ENCODE measurements at places on chromosomes 2 and 18.

DNA sequence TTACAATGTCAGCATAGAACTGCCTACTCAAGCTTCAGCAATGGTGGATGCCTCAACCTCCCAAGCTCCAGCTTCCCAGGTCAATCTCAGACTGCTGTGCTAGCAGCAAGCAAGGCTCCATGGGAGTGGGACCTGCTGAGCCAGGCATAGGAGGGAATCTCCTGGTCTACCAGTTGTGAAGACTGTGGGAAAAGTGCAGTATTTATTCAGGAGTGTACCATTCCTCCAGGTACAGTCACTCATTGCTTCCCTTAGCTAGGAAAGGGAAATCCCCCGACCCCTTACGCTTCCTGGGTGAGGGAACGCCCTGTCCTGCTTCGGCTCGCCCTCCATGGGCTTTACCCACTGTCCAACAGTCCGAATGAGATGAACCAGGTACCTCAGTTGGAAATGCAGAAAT lies 130.3 kb downstream of the ADCYAP1 start:
- no peak for DNase-seq

DNA sequence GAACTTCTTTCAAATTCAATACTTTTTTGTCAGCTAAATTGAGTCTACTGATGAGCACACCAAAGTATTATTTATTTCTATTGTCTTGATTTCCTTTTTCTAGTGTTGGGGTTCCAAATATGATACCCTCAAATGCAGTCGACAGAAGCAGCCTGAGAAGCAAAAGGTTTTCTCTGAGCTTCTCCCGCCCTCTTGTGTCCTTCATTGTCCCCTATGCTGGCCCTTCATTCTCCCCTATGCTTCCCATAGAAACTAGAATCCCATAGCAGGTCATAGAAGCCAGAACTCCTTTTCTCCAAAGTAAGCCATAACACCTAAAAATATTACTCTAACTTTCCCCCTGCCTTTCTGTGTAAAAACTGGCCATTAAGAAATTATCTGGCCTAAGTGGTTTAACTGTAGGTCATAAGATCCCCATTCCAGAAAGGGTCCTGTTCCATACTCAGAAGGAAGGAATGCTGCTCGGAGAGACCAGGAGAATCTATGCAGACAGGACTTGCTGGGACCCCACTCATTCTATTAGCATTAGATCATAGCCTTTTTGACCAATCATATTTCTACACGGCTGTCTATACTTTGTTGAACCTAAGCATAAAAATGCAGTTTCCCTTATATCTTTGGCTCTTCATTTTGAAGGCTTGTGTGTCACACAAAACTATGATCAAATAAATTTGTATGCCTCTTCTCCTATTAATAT lies 764.6 kb upstream of the PKDCC start:
- DNase-seq: no peak

- no peak for DNase-seq
These were observed 66.5 kb downstream of the SFXN5 start for GRCh38 chr2:73004889-73005596.

- no peak for DNase-seq
These were observed 872 bp downstream of the RDH14 start for GRCh38 chr2:18559531-18560030.

DNA sequence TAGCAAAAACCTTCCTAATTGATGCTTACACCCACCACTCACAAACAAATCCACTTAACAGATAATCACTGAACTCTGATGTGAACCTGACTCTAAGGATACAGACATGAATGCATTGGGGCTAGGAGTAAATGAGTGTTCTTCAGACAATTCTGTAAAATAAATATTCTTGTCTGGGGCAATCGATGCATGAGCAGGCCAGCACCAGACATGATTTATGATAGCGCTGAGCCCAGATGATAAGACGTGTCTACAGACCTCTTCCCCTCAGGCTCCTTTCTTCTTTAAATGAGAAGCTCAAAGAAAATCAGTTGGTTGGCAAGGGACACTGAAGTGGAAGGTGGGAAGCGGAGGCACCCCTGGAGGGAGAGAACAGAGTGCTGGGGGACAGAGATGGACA lies 27.3 kb upstream of the BIN1 start:
- DNase-seq: no peak

DNA sequence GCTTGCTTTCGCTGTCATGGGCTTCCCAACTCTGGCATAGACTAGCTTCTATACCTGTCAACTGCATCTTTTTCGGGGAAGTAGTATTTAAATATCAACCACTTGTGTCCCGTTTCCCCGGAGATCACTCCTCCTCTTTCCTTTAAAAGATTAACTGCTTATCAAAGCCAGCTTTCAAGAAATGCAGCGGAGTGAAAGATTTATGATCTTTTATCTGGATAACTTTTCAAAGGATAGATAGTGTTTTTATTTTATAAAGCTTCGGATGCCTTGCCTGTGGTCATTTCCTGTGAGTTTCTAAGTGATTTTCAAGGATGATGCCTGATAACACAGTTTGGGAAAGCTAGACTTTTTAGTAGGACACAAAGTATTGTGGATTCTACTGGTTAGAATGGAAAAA lies 2.9 kb upstream of the IGFBP5 start:
- no peak for DNase-seq

DNA sequence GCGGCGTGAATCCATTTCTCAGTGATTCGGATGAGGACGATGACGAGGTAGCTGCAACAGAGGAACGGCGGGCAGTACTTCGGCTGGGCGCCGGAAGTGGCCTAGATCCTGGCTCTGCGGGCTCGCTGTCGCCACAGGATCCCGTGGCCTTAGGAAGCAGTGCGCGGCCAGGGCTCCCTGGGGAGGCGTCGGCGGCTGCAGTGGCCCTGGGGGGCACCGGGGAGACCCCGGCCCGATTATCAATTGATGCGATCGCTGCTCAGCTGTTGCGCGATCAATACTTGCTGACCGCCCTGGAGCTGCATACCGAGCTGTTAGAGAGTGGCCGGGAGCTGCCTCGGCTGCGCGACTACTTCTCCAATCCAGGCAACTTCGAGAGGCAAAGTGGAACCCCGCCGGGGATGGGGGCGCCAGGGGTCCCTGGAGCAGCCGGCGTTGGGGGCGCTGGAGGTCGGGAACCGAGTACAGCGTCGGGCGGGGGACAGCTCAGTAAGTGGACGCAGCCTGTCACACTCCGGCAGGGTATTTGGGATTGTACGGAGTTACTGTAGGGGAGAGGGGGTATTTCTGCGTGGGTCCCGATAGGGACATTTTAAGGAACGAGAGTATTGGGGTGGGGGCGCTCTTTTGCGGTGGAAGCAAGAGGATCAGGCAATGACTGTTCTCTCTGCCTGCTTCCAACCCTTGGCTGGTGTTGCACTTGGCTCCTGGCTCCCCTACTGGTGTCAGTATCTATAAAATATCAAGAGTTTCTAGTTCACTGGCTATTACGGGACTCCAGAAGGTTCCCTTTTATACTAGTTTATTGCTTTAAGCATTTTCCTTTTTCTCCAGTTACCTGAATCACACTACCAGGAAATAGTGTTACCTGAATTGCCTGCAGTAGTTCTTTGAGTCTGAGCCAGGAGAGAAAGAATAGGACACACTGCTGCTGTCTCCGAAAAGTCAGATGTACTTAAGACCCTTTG lies 772 bp downstream of the RELCH start:
- DNase-seq: no peak

DNA sequence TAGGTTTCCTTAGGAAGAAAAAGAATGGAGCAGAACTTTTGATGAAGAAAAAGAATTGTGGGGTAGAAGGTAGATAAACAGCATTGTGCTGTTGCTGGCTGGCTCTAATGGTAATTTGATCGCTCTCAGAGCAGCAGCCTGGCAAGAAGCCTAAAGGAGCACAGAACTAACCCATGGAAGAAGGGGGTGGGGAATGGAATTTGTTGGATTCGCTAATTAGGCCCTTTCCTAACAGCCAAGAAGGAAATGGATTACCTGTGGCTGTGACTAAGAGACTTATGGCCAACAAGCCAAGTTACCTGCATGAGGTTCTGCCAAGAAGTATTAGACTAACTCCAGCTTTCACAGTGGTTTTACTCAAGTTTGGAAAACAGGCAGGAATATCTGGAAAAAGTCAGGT lies 210.6 kb downstream of the IKZF2 start:
- DNase-seq: no peak

DNA sequence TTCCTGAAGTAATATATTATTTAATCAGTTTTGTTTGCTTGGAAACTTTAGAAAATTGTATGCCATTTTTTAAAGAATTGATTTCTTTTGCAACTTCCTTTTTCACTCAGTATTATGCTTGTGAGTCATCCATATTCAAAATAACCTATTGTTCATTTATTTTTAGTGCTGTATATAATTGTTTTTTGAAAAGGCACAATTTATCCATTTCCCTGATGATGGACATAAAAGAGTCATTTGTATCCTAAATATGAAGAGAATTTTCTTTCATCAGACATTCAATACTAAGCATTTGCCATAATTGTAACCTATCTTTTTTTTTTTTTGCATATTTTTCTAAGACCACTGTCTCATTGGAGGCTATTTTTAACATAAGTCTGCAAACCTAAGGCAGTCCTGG lies 134.1 kb upstream of the SERPINE2 start:
- DNase-seq: no peak

- no peak for DNase-seq
These were observed 585 bp upstream of the ANAPC1 start for GRCh38 chr2:111884592-111884964.

GRCh38 chr2:164014068-164014731 lies 278.4 kb upstream of the FIGN start:
- DNase-seq: no peak

GRCh38 chr18:75204732-75205513 lies 4.0 kb downstream of the PTGR3 start:
- no peak for DNase-seq

GRCh38 chr18:37473195-37473840 lies 92.3 kb downstream of the CELF4 start:
- DNase-seq: no peak

DNA sequence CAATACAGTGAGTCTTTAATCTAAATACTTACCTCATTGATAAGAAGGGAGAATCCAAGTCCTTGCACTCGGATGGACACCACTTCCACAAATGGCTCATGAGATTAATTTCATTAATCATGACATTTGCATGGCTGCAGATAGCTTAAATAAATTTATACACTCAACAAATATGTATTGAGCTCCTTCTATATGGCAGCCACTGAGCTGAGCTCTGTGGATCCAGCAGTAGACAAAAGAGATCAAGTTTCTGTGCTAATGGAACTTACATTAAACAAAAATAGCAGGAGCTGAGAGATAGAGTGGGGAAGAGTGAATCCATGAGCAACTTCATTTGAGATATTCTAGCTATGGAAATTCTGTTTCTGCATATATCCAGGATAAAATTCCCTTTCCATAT lies 44.4 kb downstream of the RAB27B start:
- no peak for DNase-seq

DNA sequence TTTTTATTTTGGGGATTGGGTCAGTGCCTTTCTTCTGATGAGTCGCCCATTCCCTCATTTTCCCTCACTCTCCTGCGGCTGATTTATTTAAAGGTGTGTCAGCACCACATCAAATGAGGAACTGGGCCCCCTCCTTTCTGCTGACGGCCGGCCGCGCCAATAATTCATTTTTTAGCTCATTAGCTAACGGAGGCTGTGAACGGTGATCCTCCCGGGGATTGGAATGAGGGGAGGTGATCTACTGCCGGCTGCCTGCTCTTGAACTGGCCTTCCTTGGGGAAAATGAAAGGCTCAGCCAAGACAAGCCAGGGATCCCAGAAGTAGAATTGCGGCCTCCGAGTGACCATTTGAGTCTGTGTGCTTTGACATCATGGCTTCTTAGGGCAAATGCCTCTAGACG lies 54.2 kb downstream of the GBX2 start:
- DNase-seq: no peak

Data from stimulated activated CD4-positive, alpha-beta T cell treated with anti-CD3 and anti-CD28 coated beads, Interleukin-1b, Interleukin-23, amount 100 ng/mL, for 1 hour (primary cell).